ENCODE measurements at places on chromosomes 6 and 20. TPM values are rescaled to one million over a fixed set of nuclear protein-coding genes. Genes with fewer than 3 reads are reported as not detected.

The SLC4A11 gene
- total RNA-seq = 5.9 TPM

The WFDC2 gene
- total RNA-seq = not detected

The RIN2 gene
- total RNA-seq = 27.9 TPM

The ZBTB24 gene
- total RNA-seq = 5.4 TPM

The IMPG1 gene
- total RNA-seq = not detected

The SULF2 gene
- 21.7 TPM for total RNA-seq

The OOEP gene
- total RNA-seq = not detected

The LRRN4 gene
- total RNA-seq = not detected

The TAAR5 gene
- total RNA-seq = not detected

The CFB gene
- total RNA-seq = 2.0 TPM

The BMP7 gene
- total RNA-seq = 0.13 TPM

The IGF2R gene
- 30.1 TPM for total RNA-seq

The COL19A1 gene
- not detected for total RNA-seq

The MAVS gene
- total RNA-seq = 27.0 TPM

The SLC12A5 gene
- total RNA-seq = 15.3 TPM

The PLEKHG1 gene
- 0.93 TPM for total RNA-seq

The SPO11 gene
- total RNA-seq = not detected

The UNC5CL gene
- total RNA-seq = 0.38 TPM

The CST7 gene
- total RNA-seq = not detected

The DDX43 gene
- not detected for total RNA-seq

The PLN gene
- not detected for total RNA-seq

The NHLRC1 gene
- 1.3 TPM for total RNA-seq

The HMGCLL1 gene
- 0.11 TPM for total RNA-seq

The GABRR2 gene
- 0.09 TPM for total RNA-seq

The HTR1E gene
- total RNA-seq = not detected

The RAET1G gene
- total RNA-seq = 7.7 TPM

The C6orf15 gene
- total RNA-seq = not detected

The PIM1 gene
- 10.4 TPM for total RNA-seq

The ECT2L gene
- not detected for total RNA-seq
